ENCODE measurements at places on chromosomes 11 and 22.

DNA sequence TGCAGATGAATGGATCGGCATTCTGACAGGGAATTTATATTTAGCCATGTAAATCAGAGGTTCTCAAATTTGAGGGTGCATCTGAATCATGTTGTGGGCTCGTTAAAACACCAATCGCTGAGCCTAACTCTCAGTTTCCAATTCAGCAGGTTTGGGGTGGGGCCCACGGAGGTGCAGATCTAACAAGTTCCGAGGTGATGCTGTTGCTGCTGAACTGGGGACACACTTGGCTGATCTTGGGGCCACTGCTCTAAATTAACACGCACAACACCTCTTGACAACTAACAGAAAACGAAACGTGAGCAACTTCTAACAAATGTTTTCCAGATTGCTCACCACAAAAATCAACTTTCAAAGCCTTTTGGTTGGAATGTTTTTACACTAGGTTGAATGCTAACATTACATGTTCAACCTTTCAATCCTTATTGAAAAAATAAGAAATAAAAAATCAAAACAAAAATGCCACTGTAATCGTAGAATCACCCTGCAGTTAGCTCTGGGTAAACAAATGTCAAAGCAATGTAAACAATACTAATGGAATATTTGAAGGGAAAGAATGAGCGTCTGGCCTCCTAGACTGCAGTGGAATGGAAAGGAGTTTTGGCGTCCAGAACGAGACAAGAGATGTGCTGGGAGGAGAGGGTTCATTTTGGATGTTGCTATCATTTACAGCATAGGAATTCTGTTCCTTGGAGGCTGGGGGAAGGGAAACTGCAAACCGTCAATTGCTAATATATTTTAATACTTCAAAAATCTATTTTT lies 68.3 kb upstream of the SLC6A5 start:
- no peak for DNase-seq

DNA sequence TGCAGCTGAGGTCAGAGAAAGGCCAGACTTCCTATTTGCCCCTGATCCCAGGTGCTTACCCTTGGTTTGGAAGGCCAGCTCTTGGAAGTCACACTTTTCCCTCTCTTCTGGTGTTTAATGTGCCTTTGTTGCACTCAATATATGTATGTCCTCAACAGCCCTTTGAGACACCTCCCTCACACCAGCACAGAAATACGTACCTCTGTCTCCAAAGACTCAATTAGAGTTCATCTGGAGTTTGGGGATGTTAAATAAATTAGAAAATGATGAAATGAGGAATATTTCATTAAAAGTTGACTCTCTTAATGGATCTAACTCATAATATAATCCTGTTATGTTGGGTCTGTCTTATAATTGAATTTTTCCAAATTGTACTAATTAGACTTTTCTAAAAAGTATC lies at the start of gene OR9G4:
OR9G4 (minus strand) TSS at position 101 of the 400 bp plus-strand sequence. CDS start 4,931 bp downstream, outside the sequence.
- DNase-seq, result no peak

- DNase-seq, result no peak
Observed at GRCh38 chr22:38236786-38237185, 35.0 kb downstream of the MAFF start.

DNA sequence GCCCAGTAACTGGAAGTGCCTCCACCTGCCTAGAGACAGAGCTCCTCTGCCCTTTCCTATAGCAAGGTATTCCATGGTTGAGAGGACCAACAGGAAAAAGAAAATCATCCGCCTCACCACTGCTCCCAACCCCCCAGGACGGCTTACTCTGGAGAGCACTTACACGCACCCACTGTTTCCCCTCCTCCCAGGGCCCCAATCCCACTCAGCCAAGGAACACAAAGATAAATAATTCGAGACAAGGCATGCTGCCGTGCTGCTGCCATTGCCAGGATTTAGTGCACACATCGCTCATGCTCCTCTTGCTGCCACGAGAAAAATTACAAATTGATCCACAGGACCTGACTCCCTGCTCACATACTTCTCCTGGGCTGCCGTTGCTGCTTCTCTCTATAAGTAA lies 516.6 kb downstream of the BUD13 start:
- no peak for DNase-seq

DNA sequence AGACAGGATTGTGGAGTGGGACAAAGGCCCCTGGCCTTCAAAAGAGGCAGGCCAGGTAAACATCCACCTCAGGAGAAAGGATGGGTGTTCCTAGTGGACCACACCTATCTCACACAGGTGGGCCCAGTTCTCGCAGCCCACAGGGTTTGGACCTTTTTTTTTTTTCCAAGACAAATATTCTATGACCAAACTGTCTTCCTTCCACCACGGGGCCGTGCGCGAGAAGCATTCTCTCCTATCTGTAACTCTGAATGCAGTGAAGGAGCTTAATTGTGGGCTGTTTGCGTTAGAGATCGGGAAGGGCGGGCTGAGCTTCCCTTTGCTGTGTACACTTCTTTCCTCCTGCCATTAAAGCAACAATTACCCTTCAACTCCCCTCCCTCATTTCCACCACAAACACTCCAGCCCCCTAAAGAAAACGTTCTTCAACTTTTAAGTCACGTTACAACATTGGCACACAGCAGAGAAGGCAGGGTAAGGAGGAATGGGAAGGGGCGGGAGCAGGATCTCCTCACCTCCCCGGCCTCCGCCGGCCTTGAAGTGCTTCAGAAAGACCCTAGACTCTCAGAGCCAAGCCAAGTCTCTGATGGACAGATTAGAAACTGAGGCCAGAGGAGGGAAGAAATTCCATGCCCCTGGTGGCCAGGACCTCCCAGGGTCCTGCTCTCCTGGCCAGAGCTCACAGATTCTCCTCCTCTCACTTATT lies 238.4 kb downstream of the BUD13 start:
- DNase-seq, result no peak

DNA sequence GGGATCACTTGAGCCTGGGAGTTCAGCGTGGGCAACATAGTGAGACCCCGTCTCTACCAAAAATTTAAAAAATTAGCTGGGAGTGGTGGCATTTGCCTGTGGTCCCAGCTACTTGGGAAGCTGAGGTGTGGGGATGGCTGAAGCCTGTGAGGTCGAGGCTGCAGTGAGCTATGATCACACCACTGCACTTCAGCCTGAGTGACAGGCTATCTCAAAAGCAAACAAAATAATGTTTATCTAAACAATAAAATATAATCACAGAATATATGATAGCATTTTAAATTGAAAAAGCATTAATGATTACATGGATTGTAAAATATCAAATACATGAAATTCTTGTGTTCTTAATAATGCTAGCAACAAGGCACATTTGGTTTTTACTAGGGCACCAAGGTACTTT lies 2.7 kb downstream of the BEST1 start:
- DNase-seq, result no peak

GRCh38 chr22:42300259-42301076 lies 30.0 kb upstream of the TCF20 start:
- peak; percentile 11 for DNase-seq

- no peak for DNase-seq
Observed at GRCh38 chr22:28279888-28280287, 360.8 kb upstream of the PITPNB start.

DNA sequence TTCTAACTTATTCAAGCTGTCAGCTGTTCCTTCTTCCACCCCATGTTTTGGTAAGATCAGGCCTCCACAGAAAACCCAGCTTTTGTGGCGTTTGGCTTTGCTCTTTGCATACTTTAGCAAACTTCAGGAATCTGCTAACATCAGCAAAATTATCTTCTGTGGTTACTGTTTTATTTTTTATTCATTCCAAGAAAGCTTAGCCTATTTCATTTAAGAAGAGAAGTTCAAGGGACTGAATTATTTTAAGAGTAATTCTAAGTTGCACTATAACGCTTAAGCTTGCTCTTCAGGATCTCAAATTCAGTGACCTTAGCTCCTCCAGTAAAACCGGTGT lies 1.1 kb downstream of the JHY start:
- no peak for DNase-seq

DNA sequence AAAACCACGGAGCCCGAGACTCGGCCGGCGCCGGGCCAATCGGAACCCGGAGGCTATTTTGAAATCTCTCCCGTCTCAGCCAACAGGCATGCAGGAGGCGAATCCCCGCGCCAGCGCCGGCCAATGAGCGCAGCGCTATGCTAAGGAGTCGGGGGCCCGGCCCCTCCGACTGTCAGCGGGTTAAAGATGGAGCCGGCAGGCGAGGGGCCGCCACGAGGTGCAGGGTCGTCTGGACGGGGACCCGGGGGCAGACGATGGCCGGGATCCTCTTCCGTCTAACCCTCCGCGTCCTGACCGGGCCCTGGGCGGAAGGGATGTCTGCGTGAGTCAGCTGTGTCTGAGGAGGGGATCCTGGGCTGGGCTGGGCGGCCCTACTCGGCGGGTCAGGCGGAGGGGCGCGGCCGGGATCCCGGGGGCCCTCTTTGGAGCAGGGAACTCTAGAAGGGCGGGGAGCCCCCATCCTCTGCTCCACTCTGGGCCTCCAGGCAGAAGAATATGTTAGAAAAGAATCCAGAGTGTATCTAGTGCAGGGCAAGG lies 10.0 kb downstream of the SDF2L1 start:
- DNase-seq, result peak; percentile 83

- DNase-seq, result no peak
Observed at GRCh38 chr22:29426476-29426875, 11.9 kb upstream of the RFPL1 start.

- no peak for DNase-seq
Observed at GRCh38 chr11:112023104-112023503, 2.1 kb upstream of the DLAT start.

GRCh38 chr22:39534092-39534506 lies 1.6 kb upstream of the RPS19BP1 start:
- DNase-seq, result no peak

GRCh38 chr11:128535468-128536457 lies 51.6 kb downstream of the ETS1 start:
- DNase-seq, result no peak

DNA sequence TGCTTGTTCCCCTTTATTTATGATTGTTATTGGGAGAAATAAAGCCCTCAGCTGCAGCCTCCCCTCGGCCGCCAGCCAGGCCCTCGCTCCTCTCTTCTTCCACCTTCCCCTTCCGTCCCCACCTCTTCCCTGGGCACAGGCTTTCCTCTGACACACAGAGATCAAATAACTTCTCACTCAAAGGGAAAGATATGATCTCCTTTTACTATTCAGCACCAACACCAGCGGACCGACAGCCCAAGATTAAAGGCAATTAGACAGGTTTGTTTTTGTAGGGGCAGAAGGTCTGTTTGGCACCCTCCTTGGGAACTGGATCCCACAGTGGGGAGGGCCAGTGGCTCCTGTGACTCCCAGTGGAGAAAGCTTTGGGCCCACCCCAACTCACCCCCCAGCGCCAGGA lies 23.0 kb downstream of the NECTIN1 start:
- DNase-seq, result no peak

GRCh38 chr11:72704028-72704782 lies 30.0 kb upstream of the PDE2A start:
- DNase-seq, result no peak

DNA sequence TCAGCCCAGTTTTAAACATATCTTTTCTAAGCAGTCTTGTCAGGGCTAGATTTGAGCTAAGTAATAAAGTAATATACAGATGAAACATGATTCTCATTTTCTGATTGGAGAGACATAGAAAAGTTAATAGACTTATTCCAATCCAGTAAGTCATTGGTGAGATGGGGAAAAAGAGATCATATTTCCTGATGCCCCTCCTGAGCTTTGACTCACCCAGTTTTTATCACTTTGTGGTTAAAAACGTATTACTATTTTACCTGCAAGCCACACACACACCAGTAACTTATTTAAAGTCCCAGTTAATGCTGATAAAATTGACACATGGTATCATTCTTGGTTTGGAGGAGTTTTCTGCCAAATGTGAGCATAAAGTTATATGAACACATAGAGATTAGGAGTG lies 306.8 kb downstream of the CADM1 start:
- DNase-seq, result no peak

- no peak for DNase-seq
Observed at GRCh38 chr11:36162006-36162882, 127.0 kb downstream of the COMMD9 start.

GRCh38 chr11:116535120-116535519 lies 237.7 kb downstream of the BUD13 start:
- DNase-seq, result no peak

DNA sequence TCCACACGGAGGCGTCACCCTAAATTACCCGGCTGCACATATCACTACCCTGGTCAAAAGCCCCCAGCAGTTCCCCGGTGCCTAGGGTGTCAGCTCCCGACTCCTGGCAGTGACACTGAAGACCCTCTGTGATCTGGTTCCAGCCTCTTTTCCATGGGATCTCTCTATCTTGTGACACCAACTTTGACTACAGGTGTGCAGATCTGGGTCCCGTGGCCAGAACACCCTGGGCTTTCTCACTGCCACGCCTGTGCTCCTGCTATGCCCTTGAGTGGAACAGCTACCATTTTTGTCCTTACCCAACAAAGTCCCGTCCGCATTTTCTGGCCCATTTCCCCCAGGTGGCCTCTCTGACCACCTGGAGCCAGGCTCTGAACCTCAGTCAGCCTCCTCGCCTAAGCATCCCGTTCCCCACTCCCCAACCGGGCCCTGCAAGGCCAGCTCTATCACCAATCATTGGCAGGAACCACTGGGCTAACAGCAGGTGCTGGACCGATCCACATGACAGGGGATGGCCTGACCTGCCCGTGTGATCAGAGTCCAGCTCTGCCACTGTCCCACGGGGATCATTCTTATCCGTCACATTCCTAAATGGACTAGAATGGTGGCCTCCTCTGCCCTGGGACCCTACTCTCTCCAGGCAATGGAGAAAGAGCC lies 20.7 kb upstream of the CBX7 start:
- no peak for DNase-seq

- DNase-seq, result no peak
Observed at GRCh38 chr22:35089139-35089538, 23.2 kb downstream of the ISX start.

- DNase-seq, result no peak
Observed at GRCh38 chr22:46829117-46829891, 66.9 kb downstream of the TBC1D22A start.

GRCh38 chr11:9251311-9251710 lies 13.8 kb downstream of the DENND5A start:
- DNase-seq, result no peak

- no peak for DNase-seq
Observed at GRCh38 chr11:98630736-98631135, 390.0 kb upstream of the CNTN5 start.

DNA sequence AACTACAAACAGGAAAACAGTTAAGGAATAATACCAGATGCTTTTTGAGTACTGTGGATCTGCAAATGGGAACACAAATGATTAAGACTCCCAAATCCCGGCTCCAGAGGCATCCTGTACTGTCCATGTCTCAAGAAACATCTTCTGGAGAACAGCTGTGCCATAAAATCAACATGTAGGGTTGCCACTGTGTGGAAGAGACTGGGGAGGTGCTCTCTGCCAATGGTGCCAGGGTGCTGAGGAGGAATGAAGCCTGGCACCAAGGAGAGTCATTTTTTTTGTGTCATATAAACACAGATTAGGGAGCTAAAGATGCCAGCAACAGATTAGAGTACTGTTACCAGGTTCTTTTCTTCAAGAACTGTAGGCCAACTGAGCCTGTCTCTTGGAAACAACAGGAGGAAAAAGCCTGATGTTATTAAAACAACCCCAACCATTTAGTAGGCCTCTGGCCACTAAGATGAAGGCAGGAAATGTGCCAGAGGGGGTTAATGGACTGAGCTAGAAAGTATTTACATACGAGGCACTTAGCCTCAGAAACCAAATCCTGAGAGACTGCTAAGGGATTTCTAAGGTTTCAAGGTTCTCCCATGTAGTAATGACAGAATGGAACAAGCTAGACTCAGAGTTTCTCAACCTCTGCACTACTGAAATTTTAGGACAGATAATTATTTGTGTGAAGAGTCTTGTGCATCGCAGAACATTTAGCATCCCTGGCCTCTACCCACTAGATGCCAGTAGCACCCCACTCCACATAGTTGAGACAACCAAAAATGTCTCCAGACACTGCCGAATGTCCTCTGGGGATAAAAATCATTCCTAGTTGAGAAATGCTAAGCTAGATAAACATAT lies 54.6 kb upstream of the CHRM4 start:
- no peak for DNase-seq

Measured in effector CD8-positive, alpha-beta T cell (primary cell).